H4 (cell line): ENCODE measurements at places on chromosomes 2 and 18. TPM values are rescaled to one million over a fixed set of nuclear protein-coding genes. Genes with fewer than 3 reads are reported as not detected.
A peak's percentile ranks its signal among the peaks of the same experiment; 100 is the strongest.

- no peak for DNase-seq
Measured at GRCh38 chr18:59358414-59358711, 702 bp downstream of the LMAN1 start.

GRCh38 chr18:49017813-49018553 is 67.2 kb upstream of the SMAD7 start:
- DNase-seq, result no peak

DNA sequence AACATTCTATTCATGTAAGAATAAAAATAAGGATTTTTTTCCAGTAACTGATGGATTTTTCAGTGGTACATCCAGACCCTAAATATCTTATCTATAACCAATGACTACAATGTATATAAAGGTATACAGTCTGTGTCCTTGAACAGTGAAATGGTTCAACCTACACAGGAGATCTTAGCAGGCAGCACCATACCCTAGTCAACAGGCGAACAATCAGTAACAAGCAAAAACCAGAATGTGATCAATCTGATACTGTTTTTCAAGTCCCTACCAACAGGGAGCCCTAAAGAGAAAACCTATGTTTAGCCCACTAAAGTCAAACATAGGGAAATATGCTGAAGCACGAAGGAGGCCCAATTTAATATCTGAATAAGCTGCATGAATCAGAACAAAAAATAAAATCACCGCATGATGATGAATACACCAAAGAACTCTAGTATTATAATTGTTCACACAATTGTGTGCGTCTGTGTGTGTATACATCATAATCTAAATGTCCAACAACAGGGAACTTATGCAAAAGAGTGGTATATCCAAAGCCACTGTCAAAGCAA is 26.0 kb downstream of the PTPN2 start:
- no peak for DNase-seq

- no peak for DNase-seq
Measured at GRCh38 chr2:26914659-26915310, 55.7 kb upstream of the MAPRE3 start.

DNA sequence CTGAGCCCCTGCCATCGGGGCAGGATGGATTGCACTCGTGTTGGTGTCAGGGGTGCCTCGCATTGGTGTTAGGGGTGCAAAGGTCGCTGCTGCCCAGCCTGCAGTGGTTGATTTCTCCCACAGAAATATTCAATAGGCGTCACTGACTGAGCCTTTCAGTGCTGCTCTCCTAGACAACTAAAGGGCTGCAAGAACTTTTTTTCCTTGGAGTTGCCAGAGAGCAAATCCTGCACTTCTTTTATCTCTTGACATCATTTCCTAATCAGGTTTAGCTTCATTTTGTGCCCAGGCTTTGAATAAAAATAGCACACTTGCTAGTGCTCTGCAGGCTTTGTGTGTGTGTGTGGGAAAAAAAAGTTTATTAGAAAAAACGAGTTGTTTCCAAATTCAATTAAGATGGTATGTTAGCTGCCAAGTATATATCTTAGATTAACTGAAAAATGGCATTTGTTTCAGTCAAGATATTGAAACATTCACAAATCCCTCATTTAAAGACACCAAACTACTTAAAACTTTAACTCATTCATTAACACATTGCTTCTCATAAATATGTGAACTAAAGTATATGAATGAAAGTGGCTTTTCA is 125.6 kb downstream of the SOCS6 start:
- DNase-seq, result no peak

DNA sequence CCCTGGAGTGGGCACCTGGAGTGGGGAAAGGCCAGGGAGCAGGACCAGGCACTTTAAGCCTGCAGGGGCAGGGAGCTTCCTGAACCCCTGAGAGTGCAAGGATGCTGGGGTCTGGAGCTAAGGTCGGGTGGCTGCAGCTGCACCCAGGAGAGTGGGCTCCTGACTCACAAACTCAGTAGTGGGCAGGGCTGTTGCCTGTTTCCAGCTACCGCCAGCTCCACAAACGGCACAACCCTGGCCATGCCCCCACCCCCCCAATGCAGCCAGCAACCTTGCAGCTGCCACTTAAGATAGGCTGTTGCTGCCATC is 688.8 kb downstream of the NYAP2 start:
- no peak for DNase-seq

GRCh38 chr2:196125596-196125995 is 45.8 kb downstream of the STK17B start:
- DNase-seq, result no peak

GRCh38 chr2:113083296-113083695 is 15.5 kb downstream of the IL1F10 start:
- no peak for DNase-seq

DNA sequence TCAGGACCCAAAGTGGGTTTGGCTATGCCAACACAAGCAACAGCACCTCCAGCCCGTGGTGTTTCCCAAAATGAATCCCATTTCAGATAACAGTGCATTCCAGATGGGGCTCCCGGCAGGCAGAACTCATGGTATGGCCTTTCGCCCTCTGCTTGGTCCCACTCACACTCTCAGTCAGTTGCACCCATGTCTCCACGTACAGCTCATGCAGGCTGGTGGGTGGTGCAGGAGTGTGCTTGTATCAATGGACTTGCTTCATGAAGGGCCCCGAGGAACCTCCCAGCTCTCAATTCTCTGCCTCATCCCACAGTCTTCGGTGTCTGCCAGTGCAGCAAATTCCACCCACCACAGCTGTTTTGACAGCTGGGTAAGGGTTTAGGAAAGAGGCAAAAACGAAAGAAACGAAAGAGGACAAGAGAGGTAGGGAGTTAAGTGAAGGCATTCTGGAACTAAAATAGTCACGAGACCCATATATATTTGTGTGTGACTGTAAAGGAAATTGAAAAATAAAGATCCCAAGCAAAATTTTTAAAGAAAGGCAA is 278.1 kb downstream of the DCDC2C start:
- DNase-seq, result no peak

- no peak for DNase-seq
Measured at GRCh38 chr2:210633699-210634098, 77.3 kb downstream of the CPS1 start.

DNA sequence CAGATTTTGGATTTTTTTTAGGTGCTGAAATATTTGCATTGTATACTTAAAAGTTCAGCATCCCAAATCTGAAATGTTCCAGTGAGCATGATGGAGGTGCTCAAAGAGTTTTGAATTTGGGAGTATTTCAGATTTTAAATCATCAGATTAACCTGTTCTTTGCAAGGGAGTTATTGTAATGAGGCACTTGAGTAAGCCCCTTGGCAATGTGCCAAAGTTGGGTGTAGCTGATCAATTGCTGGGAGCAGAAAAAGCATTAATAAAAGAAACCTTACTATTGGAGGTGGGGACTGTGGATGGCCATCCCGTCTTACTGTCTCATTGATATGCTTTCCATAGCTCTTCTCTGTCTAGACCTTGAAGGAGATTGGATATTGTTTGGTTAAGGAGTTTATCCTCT is 28.3 kb downstream of the MALT1 start:
- DNase-seq, result no peak

DNA sequence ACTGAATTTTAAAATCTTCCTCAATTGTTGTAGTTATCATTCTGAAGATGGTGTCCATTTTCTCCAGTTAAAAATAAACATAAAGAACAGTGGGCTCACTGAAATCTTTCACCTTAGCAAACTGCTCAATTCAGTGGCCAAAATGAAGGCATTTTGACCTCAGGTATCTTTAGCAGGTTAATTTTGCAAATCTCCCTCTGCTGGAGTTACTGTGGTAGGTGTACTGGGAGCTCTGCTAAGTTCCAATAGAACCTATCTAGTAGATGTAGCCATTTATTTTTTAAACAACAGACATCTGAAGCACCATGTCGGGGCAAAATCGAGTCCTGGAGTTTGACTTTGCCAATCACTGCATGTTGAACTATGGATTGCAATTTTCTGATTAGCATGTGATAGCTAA is 177.1 kb downstream of the IRS1 start:
- no peak for DNase-seq

DNA sequence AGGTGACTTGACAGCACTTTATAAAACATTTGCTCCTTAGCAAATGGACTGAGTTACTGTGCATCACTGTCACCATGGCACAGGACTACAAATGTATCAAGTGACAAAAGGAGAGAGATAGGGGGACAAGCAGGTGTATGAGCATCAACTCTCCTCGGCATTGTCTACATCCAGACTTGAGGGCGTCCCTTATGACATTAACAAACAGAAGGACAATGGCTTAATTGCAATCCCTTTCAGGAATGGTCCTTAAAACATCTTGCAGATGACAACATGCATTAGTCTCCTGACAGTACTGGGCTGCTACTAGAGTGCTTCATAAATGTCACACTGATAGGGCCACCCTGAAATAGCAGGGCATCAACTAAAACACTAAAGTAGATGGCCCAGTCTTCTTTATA is 198.8 kb downstream of the PDE1A start:
- DNase-seq, result no peak

DNA sequence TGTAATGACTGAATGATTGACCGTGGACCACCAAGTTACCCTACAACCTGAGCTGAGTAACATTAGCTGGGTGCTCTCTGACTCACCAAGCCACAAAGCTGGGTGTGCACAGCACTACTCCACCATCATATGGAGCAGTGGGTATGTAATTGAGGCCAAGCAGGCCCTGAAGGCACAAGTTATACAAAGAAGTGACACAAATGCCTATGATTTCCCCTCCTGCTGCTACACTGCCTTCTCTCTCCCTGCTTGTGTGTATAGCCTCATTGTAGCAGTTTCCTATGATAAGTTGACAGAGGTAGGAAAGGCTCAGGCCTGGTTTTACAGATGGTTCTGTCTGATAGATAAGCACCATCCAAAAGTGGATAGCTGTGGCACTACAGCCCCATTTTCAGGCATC is 1327.2 kb upstream of the DDX18 start:
- DNase-seq, result peak; percentile 13

DNA sequence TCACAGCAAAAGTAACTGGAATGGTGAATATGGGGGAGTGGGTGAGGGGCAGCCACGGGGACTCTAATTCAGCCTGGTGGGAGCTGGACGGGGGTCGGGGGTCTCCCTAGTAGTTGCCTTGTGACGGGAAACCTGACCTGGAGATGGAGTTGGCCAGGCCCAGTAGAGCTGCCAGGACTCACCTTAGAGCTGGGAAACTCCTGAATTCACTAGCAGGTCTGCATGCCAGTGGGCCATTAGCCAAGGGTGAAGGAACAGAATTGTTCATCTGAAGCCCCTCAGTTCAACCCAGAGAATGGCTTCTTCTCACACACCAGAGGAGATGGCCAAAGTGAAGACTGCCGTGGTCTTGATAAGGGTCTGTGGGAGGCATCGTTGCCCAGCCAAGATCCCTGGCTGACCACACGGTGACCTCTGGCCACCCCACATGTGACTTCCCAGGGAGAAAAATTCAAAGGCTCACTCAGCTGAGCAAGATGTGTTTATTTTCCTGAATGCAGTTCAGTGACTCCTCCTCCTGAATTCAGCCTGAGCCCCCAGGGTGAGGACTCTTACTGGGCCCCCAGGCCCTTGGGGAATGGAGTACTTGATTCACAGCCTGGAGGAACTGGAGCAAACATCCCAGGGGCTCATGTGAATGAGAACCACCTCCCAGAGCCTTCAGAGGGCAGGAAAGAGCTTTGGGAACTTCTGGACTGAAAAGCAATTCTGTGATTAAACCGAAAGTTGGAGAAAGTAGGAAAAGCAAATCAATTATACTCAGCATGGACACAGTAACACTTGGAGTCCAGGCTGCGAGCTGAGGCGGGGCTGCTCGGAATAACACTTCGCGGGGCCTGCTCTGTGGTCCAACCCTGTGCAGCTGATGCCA is 25.2 kb downstream of the MOCOS start:
- DNase-seq, result no peak

GRCh38 chr2:80365762-80366161 is 61.2 kb upstream of the LRRTM1 start:
- no peak for DNase-seq

DNA sequence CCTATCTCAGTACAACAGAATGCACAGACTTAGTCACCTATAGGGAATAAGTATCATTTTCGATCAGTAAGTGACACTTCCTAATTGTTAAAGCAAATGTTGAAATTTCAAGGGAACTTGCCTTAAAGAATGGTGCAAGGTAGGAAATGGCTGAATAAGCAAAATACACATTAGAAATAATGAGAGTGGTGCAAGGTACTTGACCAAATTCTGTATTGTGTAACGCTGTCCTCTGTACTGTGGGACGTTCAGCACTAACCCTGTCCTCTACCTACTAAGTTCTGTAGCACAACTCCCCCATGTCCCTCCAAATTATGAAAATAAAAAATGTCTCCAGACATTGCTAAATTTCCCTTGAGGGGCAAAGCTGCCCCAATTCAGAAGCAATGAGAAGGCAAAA is 19.4 kb downstream of the MMADHC start:
- DNase-seq, result no peak

DNA sequence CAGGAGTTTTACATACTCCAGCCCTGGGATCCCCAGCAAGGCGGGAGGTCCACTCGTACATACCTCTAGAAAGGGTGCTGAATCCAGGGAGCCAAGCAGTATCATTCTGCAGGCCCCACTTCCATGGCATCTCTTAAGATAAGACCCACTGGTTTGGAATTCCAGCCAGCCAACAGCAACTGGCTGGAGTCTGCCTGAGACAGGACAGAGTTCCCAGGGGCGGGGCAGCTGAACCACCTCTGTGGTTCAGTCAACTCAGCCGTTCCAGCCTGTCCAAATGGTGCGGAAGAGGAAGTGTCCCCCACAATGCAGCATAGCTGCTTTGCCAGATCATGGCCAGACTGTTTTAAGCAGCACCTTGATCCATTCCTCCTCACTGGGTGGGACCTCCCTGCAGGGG is 33.2 kb downstream of the ZNF892 start:
- DNase-seq, result no peak

GRCh38 chr2:68588589-68588988 is 54.8 kb upstream of the PROKR1 start:
- no peak for DNase-seq

DNA sequence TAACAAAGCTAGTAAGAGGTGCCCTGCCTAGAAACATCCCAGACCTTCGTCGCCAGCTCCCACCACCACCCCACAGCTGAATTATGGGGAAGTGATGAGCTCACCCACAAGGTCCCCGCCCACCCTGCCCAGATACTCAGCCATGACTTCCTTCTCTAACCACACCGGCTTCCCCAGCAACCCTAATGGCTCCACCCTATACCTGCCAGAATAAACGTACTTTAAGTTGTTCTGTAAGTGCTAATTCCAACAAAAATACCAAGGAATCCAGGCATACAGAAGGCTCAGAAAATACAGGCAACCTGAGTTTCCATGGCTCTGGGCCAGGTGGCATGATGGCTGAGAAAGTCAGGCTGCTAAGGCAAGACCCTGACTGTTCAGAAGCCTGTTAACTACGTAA is 39.1 kb downstream of the TMEM163 start:
- DNase-seq, result no peak

LYG1 gene
- total RNA-seq, result 0.12 and 0.15 TPM in 2 replicates

ALKAL2 gene
- not detected in 2 replicates for total RNA-seq

CAVIN2 gene
- total RNA-seq, result 1.4 and 1.9 TPM in 2 replicates

RABL2A gene
- 4.5 and 6.4 TPM in 2 replicates for total RNA-seq
